ENCODE measurements at places on chromosomes 5 and 9. TPM values are rescaled to one million over a fixed set of nuclear protein-coding genes. Genes with fewer than 3 reads are reported as not detected.

Gene PCDHB15
- total RNA-seq = 0.05 TPM

Gene FCN1
- total RNA-seq = not detected

Gene ARHGEF37
- total RNA-seq = 2.5 TPM

Gene PTPRD
- total RNA-seq = 0.59 TPM

Gene FABP6
- 1.1 TPM for total RNA-seq

Gene BSPRY
- 0.11 TPM for total RNA-seq

Gene FBP2
- total RNA-seq = not detected

Gene HSPA4
- total RNA-seq = 202 TPM

Gene IL4
- not detected for total RNA-seq

Gene CATSPER3
- total RNA-seq = 0.48 TPM

Gene TRPM6
- 2.5 TPM for total RNA-seq

Gene PLPP7
- total RNA-seq = not detected

Measured in A549 treated with dexamethasone at 1 μM for 4 hours (cell line).